Activated CD8-positive, alpha-beta memory T cell treated with anti-CD3 and anti-CD28 coated beads for 1 hour (primary cell): ENCODE measurements at places on chromosomes 1 and 21.

GRCh38 chr1:36594023-36594422 lies 111.3 kb upstream of the CSF3R start:
- no peak for DNase-seq

DNA sequence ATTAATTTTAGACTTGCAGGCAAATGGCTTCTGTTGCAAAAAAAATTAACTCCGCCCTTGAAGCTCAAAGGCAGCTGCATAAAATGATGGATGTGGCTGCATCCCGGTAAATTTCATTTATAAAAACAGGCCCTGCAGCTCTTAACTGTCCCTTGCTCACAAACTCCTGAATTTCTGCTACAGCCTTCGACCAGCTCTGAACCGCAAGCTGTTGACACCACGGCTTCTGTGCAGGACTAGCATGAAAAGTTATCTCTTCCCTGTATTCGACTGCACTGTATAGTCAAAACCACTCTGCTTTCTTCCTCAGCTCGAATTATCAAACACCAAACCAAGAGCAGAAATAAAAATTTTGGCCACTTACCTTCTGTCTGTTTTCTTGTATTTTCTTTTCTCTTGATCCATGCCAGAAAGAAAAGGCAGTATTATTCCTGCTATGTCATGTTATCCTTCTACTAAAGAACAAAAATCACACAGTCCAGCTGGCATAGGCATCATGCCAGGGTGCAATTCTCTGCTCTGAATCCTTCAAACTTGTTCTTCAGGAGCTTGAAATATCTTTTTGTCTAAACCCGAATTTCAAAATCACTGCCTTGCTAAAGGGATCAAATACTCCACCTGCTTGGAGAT lies 195.5 kb upstream of the NCAM2 start:
- no peak for DNase-seq

DNA sequence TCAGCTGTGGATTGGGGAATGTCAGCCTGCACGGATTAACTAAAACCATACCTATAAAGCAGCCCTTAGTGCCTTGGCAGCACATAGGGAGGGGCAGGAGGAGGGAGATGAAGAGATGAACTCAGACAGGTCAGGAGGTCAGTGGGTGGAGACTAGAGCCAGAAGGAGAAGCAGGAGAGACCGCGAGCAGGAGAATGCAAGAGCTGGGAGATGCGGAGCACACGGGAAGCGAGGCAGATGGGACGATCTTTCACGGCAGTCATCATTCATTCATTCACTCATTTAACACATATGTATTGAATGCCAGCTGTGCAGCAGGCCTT lies 41.9 kb downstream of the NEK2 start:
- DNase-seq: no peak

DNA sequence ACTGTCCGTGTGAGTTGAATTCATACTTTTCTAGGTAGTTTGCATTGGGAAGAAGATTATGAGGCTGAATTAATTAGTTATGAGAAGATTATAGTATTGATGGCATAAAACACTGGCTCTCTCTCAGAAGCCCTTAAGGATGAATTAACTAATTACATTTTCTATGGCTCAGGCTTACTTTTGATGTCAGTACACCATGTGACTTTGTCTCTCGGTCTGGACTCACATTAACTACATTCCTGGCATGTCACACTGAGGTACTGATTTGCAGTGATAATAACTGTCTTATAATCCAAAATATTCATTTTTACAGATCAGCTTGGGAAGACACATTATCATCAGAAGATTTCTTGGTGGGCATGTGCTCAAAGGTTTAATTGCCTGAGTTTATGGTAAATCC lies 362.2 kb downstream of the ZP4 start:
- DNase-seq: no peak

- no peak for DNase-seq
These were observed 110.1 kb downstream of the NTPCR start for GRCh38 chr1:233060461-233060994.

DNA sequence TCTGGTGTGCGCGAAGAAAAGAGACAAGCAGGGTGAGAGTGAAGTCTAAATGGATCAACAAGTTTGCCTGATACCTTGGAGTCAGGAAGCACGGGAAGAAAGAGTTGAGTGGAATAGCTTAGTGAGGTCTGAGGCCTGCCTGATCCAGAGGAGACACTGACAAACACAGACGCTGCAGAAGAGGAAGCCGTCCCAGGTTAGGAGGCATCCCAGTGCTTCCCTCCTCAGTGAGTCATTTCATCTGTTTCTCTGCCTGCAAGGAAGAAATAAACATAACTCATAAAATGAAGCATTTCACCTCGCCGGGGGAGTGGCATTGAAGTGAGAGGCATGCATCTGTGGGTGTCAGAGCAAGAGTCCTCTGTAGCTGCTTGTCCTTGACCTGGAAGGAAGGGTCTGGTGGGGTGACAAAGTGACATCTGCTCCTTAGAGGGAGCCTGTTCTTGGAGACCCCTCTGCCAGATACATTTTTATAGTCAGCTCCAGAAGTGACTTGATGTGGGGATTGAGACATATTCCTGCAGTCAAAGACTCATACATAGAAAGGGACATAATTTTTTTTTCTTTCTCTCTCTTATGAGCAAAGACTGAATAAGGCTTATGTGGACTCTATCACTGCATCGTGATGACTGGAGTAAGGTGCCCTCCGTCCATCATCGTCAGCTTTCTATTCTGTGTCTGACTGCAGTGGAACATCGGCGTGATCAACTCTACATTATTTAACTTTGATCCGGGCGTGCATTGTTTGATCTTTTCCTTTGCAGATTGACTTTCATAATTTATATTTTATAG lies 256.7 kb downstream of the KIF26B start:
- no peak for DNase-seq

GRCh38 chr1:113999799-114000198 lies 20.5 kb downstream of the OLFML3 start:
- DNase-seq: no peak

- no peak for DNase-seq
These were observed 37.3 kb downstream of the ADARB1 start for GRCh38 chr21:45111703-45112102.

GRCh38 chr1:172054172-172054571 lies 212.9 kb downstream of the DNM3 start:
- no peak for DNase-seq

GRCh38 chr1:202283379-202283844 lies 58.3 kb downstream of the UBE2T start:
- no peak for DNase-seq

DNA sequence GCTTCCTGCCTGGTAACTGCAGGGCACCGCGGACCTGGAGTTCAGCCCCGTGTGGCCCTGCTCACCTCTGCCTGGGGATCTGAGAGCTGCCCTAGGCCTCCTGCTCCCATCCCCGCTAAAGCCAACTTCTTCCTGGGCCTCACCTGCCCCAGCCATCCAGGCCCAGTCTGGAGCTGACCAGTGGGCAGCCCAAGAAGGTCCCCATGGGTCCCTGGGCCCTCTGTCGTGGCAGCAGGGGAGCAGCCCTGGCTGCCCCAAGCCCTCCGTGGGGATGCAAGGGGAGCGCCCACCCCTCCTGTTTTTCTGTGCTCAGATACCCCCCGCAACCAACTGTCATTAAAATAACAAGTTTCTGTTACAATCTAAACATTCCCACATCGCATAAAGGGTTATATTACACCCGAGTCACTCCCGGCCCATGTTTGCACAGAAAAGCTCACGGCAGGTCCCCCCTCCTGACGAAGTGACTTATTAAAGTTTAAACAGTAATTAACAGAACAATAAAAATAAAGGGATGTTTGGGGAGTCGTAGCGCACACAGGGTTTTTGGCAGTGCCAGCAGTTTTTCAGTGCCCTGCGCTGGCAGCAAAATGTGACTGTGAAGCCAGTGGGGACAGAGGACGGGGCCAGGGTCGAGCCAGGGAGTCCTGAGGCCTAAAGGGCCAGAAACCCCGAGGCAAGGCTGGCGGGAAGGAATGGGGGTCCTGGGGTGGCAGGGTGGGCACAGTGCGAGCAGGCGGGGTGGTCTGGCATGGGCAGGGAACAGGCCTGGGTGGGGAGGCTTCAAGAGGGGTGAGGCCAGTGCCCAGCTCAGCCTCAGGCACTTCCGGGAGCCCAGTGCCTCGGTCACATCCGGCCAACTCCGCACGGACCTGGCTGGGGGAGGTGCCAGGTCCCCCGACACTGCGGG lies 121.5 kb downstream of the CASZ1 start:
- no peak for DNase-seq

DNA sequence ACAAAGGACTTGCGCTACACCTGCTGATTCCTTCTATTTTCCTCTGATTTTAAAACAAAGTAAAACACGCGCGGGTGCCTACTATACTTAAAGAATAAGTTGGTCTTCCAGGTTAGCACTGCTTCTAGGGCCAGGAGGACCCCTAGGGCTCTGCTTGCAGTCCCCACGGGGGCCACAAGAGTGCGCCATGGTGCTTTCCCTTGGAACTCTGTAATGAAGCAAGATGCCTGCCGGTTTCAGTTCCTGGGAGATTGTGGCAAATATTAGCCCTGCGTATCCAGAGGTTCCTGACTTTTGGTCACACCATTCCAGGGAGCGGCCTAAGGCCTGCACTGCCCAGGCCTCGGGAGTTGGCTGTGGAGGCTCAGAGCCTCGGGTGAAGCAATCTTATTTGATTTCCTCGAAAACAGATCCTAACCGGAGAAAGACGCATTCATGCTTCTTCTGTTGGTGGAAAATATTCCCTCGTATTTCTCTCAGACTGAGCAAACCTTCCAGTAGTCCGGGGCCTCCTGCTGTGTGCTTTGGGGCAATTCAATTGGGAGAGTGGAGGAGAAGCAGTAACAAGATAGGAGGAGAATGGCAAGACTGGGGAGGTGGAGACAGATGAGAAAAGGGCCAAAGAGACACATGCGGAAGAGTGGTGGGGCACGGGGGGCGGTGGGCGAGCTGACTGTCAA lies 25.3 kb downstream of the ADAM30 start:
- no peak for DNase-seq

GRCh38 chr1:194342484-194343262 lies 1156.3 kb upstream of the B3GALT2 start:
- no peak for DNase-seq

- DNase-seq: no peak
These were observed 132.0 kb downstream of the GALNT2 start for GRCh38 chr1:230199034-230199433.

DNA sequence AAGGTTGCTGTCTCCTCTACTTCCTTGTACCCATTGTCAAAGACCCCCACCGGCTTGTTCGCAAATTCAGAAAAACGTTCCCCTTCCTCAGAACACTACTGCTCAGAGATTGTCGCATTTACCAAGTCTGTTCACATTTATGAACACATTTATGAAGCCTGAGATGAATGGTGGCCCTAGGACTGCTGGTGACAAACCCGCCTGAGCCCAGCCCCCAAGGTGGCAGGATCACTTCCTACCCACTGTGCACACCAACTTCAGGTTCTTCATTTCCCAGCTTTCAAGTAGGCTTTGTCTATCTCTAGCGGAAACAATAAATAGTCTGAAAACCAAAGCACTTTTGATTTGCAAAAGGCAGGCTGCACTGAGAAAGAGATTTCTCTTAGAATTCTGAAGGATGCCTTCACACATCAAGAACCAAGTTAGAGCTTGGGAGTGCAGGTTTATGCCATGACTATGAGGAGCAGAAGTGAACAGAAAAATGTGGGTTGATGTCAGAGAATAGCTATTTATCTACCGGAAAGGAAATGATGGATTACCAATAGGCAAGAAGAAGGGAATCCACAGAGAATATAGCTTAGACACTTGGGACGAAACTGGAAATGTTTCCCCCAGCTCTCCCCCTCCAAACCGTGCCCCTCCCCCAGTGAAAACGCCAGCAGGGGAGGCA lies 200.5 kb downstream of the TOMM20 start:
- DNase-seq: no peak

- no peak for DNase-seq
These were observed 47.2 kb downstream of the SCCPDH start for GRCh38 chr1:246771366-246771765.

- DNase-seq: peak; percentile 68
These were observed at the start of gene HMGN2 for GRCh38 chr1:26472320-26472900. Gene HMGN2 (plus strand): TSS chr1:26472440. CDS start chr1:26472613, 173 bp downstream.

GRCh38 chr21:29145354-29145782 lies 14.9 kb downstream of the MAP3K7CL start:
- DNase-seq: no peak

DNA sequence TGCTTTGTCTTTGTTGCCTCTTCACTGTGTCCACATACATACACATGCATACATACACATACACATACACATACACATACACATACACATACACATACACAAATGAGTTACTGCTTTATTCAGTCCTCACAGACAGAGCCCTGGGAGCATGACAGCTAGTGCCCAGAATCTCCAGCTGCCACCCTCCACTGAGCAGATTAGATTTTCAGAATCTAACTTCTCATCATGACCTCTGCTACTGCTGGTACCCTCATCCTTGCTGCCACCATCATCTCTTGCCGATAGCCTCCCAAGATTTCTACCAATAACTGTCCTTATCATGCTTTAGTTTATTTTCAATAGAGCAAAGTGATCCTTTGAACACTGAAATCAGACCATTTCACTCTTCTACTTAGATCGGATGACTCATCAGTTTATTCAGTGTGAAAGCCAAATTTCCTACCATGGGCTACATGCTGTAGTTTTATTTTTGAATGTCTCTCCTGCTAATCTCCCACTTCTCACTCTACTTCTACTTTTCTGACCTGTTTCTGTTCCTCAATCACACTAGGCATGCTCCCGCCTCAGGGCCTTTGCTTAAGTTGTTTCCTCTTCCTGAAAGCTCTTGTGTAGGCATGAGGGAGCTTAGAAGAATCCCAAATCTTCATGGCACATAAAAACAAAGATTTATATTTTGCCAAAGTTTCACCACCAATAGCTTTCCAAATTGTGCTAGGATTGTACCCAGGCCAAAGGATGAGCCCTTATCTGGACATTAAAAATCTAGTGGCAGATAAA lies 43.0 kb downstream of the ATP6V1G3 start:
- no peak for DNase-seq
